ENCODE measurements at places on chromosomes 6 and 20.

DNA sequence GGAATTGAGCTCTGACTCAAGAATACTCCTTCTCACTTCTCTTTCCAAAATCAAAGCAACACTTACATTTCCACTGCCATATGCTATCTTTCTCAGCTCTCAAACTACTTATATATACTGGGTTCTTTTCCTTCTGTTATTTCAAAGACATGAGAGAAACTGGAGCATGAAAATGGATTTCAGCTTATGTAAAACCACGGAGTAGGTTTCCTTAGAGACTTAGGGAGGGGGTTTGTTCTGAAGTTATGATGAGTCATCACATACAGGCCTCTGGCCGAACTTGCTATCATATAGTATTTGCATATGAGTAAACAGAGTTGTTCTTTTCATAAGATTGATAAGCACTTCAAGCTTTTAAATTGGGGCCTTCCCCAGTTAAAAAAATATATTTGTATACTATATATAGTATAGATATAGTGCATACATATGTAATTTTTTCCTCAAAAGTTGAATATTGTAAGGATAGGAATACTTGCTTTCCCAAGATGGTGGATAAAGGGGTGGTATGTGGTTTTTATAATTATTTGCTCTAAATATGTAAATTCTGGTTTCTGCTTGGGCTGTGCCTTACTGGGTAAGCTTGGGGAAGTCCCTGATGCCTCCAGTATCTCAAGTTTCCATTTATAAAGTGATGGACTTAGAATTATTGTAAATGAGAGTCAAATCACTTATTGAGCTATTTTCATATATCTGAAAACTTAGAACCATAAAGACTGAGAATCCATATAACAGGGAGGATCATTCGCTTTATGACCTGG, 273.9 kb downstream of the RFPL4B start:
- peak; percentile 67 for DNase-seq

- peak; percentile 65 for DNase-seq
Observed at GRCh38 chr6:150395388-150396009, 26.7 kb downstream of the IYD start.

DNA sequence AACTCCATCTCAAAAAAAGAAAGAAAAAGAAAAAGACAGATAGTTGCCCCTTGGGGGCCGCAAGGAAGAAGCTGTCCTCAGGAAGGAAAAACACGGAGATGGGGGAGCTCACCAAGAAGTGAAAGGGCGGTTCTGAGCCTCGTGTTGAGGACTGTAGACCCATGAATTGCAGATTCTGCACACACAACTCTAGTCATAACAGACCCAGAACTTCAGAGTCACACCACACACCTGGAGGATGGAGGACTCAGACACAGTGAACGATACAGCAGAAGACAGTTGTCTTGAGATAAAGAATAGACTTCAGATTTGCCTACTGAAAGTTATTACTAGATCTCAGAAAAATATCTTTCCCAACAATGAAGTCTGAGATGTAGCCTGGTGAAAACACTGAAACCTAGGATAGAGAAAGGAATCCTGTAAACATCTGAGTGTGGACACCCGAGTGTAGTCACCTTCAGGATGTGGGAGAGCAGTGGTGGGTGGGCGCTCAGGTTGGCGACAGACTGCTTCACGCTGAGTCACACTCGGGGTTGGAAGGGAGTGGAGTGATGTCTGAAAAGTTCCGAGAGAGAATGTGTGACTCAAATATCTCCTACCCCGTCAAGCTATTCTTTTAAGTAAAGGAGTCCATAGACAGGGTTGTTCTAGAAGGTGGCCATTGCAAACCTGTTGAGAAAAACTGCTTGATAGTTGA, 88.1 kb downstream of the MAP3K4 start:
- DNase-seq = peak; percentile 84

DNA sequence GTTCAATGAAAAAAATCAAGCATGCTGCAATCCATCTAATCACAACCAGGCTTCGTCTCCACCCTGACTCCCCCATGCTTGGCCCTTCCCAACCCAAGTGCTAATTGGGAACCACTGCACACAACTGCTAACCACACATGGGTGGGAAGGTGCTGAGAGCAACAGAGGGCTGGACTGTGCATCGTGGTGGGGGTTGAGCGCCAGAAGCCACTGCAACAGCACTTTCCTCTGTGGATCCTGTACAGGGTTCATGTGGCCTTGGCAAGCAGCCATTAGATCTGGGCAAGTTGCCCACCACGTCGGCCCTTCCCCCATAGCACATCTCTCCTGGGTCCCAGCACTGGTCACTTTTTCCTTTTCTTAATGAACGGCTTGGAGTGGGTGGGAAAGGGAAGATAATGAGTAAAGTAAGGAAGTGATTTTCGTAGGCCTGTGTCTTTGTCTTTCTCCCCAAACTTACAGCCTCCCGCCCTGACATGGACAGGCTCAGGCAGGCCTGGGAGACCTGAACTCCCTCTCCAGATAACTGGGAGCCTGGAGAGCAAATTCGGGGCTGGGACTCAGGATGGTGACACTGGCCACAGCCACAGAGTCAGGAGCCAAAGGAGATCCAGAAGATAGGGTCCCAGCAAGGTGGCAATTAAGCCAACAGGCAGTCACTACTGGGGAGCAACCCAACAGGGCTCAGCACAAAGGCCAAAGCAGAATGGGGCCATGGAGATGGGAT, 34.4 kb upstream of the MRPS10 start:
- peak; percentile 9 for DNase-seq

GRCh38 chr20:47438464-47439381, 63.0 kb upstream of the NCOA3 start:
- DNase-seq = no peak

DNA sequence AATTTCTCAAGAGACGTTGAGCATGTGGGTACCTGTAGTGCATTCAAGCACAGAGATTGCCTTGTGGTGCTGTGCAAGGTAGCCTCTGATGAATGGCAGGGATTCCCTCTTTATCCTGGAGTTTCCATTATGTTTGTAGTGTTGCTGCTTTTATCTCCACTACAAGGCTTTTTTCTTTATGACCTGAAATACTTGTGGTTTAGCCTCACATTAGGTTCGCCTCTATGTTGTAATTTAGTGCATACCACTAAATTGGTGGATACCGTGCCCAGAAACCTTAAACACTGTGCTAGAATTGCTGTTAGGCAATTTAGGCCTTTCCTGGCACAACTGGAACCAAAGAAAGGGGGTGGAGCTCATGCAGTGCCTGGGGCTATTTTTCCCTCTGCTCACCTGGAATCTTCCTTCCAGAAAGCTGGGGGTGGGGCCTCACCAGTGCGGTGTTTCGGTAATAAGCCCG, 76.8 kb downstream of the NCOA7 start:
- DNase-seq = no peak

- no peak for DNase-seq
Observed at GRCh38 chr6:34667481-34668238, 28.9 kb downstream of the ILRUN start.

DNA sequence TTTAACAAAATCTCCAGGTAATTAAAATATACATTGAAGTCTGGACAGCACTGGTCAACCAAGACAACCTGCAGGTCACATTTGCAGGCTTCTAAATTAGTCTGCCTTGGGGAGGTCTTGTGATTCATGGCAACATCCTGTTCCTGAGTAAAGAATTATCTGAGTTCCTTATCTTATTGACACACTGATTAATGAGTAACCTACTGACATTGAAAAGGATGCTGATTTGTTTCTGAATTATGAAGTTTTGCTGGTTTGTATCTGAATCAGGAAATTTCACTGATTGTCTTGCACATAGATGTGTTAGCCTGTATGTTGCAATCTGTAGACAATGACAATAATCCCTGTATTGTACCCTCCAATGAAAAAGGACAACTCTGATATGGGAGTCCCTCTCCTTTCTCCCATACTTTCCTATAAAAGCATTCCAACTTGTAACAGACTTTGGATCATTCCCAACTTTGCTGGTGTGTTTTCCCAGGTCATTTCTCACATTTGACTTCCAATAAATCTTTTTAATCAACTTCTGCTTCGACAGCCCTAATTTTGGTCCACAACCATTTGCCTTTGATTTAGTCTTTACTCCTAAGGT, 80.0 kb downstream of the LAMP5 start:
- DNase-seq = no peak

Data from brain microvascular endothelial cell (primary cell).